ENCODE measurements at places on chromosomes 5 and 9.

GRCh38 chr9:86580688-86581087 lies 226.5 kb upstream of the TUT7 start:
- H3K27me3 ChIP-seq, result peaks cover 16% of the 10 kb centered on the region
- H3K4me1 ChIP-seq, result peaks cover 72% of the 10 kb centered on the region
- H3K36me3 ChIP-seq, result no peaks in the 10 kb centered on the region
- DNase-seq, result no peak
- H3K4me3 ChIP-seq, result no peak overlapping the region
- no peak overlapping the region for H3K27ac ChIP-seq

DNA sequence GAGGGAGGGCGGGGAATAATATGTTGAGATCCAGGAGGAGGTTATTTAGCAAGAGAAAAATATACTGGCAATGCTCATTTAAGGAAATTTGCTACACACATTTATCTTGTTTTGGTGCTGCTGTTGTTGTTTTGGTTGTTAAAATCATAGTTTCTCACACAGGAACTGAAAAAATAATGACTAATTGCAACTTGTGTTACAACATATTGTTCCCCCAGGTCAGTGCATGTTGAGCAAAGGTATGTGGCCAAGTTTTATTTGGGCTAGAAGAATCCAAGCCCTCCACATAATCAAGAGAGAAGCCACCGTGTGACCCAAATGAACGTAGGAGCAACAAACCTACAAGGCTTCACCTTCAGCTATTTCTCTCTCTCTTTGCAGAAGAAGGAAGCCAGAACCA lies 220.3 kb upstream of the DAPK1 start:
- no peak overlapping the region for H3K4me3 ChIP-seq
- H3K27me3 ChIP-seq, result no peaks in the 10 kb centered on the region
- peaks cover 5% of the 10 kb centered on the region for H3K36me3 ChIP-seq

DNA sequence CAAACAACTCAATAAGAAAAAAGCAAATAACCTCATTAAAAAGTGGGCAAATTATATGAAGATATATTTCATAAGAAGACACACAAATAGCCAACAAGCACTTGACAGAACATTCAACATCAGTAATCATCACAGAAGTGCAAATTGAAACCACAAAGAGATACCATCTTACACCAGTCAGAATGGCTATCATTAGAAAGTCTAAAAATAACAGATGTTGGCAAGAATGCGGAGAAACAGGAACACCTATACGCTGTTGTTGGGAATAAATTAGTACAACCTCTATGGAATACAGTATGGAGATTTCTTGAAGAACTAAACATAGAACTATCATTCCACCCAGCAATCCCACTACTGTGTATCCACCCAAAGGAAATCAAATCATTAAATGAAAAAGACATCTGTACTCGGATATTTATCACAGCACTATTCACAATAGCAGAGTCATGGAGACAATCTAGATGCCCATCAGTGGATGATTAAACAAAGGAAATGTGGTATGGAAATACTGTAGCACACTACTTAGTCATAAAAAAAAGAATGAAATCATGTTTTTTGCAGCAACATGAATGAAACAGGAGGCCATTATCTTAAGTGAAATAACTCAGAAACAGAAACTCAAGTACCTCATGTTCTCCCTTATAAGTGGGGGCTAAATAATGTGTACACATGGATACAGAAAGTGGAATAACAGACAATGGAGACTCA lies 106.8 kb upstream of the FST start:
- no peak overlapping the region for H3K27ac ChIP-seq
- H3K27me3 ChIP-seq, result no peaks in the 10 kb centered on the region
- H3K4me3 ChIP-seq, result no peak overlapping the region
- DNase-seq, result no peak

- peaks cover 5% of the 10 kb centered on the region for H3K27me3 ChIP-seq
- H3K27ac ChIP-seq, result peak overlapping the region; percentile 96
- peak overlapping the region; percentile 61 for H3K4me3 ChIP-seq
- peaks cover 65% of the 10 kb centered on the region for H3K4me1 ChIP-seq
- DNase-seq, result no peak
Measured at GRCh38 chr5:122126177-122126755, 3.1 kb upstream of the ZNF474 start.
